Smooth muscle cell of trachea (primary cell): ENCODE measurements at places on chromosomes 16 and 17. TPM values are rescaled to one million over a fixed set of nuclear protein-coding genes. Genes with fewer than 3 reads are reported as not detected.

Gene SOX8
- total RNA-seq, result under 0.01 and 0.17 TPM in 2 replicates

Gene PIGW
- total RNA-seq, result 3.0 and 5.8 TPM in 2 replicates

Gene BIRC5
- total RNA-seq, result 12.6 and 90.8 TPM in 2 replicates

Gene C17orf107
- 1.9 and 5.0 TPM in 2 replicates for total RNA-seq

Gene PGP
- total RNA-seq, result 7.4 and 10.6 TPM in 2 replicates

Gene NPIPB6
- total RNA-seq, result 1.3 and 6.1 TPM in 2 replicates
